Activated naive CD4-positive, alpha-beta T cell treated with anti-CD3 and anti-CD28 coated beads for 36 hours (primary cell): ENCODE measurements at places on chromosomes 2 and 18.

GRCh38 chr18:23650968-23651927 is 11.5 kb downstream of the ANKRD29 start:
- no peak for DNase-seq

DNA sequence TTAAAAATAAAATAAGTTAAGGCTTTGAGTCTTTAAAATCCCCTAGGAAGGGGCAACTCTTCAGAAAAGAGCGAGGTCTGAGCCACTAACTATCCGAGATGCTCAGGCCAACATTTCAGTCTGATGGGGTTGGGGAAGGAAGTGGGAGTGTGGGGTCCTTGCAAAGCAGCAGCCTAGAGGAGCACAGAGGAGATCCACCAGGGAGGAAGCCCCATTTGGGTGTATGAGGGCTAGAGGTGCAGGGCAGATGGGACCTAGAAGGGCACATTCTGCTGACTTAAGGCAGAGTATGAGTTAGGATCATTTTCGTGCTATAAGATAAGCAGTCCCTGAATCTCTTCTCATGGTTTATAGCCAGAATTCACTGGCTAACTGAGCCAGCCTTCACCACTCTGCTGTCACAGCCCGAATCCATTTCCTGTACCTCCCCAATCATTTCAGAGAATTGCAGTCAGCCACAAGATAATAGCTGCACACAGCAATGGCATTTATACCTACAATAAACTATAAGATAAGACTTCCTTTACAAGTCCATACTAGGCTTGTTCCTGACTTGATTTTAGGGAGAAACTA is 37.0 kb downstream of the MRPL30 start:
- no peak for DNase-seq

DNA sequence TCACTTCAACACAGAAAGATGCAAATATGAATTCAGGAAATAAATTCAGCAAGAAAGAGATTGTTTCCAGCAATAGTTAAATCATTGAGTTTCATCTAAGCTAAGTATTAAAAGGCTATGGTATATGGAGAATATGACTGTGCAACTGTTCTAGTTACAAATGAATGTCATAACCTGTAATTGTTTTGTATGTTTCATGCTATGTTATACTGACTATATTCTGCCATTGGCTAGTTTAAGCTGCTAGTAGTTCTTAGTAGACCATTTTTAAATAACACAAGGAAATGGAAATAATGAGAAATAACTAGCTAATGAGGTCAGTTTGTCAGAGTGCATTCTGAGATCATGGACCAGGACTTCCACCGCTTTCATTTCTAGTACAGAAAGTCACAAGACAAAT is 1154.9 kb upstream of the TMEFF2 start:
- DNase-seq = no peak

GRCh38 chr2:107543793-107544192 is 282.9 kb upstream of the RGPD4 start:
- no peak for DNase-seq

GRCh38 chr2:239598011-239598731 is 197.4 kb upstream of the HDAC4 start:
- no peak for DNase-seq

- DNase-seq = no peak
These were observed 82.6 kb downstream of the CERKL start for GRCh38 chr2:181574321-181574720.
